ENCODE measurements at places on chromosomes 11 and 22. TPM values are rescaled to one million over a fixed set of nuclear protein-coding genes. Genes with fewer than 3 reads are reported as not detected.

The IGLL5 gene
- not detected for total RNA-seq

The NLRP14 gene
- total RNA-seq = not detected

The TOM1 gene
- 27.3 TPM for total RNA-seq

The MYH9 gene
- 2,469 TPM for total RNA-seq

The SCGB1C1 gene
- total RNA-seq = not detected

The SGSM1 gene
- total RNA-seq = not detected

The E2F8 gene
- 0.17 TPM for total RNA-seq

DNA sequence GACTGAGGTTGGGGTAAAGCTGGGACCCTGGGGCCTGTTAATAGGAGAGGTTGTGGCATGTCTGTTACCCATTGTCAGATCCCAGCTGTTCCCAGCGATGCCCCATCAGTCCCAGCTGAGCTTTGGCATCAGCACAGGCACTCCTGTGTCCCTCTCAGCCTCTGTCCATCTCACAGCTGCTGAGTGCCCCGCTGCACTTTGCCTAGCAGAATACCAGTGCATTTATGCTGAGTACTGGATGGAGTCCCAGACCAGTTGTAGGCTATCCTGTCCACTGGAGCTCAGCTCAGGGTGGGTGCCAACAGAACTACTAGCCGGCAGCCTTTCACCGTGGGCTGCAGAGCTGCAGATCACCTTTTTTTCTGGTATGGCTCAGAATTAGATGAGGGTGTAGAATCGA is 9.9 kb downstream of the FXYD6 start:
- H3K27me3 ChIP-seq = no peaks in the 10 kb centered on the region
- no peak overlapping the region for H3K4me3 ChIP-seq
- no peaks in the 10 kb centered on the region for H3K36me3 ChIP-seq
- no peaks in the 10 kb centered on the region for H3K4me1 ChIP-seq
- H3K27ac ChIP-seq = no peak overlapping the region
- DNase-seq = no peak

DNA sequence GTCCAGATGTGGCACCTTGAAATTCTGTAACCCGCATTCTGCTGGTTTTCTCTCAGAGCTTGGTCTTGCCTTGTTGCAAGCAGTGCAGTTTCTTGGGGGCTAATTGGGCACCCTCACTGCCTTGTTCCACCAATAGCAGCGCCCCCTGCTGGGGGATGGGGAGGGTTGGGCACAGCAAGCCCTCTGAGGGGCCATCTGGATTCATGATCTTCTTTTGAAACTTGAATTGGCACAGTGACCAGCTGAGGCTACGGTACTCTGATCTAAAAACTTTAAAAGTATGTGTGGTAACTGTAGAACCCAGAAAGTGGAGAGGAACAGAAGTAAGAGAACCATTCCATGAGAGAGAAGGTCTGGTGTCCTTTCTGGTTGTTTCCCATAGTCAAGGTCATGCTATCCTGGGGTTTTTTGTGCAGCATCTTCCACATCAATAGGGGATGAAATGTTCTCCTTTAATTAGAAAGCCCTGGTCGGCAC is 64.2 kb downstream of the MED15 start:
- no peak overlapping the region for H3K4me3 ChIP-seq
- no peaks in the 10 kb centered on the region for H3K27me3 ChIP-seq
- DNase-seq = no peak
- peaks cover 42% of the 10 kb centered on the region for H3K4me1 ChIP-seq

DNA sequence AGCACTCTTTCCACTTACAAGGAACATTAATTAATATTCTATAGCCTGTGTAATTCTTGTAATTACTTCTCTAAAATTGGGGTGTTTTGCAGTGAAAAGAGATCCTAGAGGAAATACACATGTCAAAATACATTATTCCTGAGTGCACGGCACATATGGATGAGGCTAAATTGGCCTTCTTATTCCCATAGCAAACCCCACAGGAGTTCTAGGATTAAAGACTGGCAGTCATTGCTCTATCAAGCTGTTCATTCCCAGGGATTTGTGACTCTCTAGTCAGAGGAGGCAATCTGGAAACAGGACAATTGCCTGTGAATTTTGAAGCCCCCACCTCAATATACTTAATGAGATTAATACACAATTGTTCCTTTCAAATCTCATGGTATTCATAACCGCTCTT is 145.9 kb upstream of the OPCML start:
- no peak overlapping the region for H3K27ac ChIP-seq
- no peaks in the 10 kb centered on the region for H3K27me3 ChIP-seq
- no peak overlapping the region for H3K4me3 ChIP-seq
- no peak for DNase-seq

DNA sequence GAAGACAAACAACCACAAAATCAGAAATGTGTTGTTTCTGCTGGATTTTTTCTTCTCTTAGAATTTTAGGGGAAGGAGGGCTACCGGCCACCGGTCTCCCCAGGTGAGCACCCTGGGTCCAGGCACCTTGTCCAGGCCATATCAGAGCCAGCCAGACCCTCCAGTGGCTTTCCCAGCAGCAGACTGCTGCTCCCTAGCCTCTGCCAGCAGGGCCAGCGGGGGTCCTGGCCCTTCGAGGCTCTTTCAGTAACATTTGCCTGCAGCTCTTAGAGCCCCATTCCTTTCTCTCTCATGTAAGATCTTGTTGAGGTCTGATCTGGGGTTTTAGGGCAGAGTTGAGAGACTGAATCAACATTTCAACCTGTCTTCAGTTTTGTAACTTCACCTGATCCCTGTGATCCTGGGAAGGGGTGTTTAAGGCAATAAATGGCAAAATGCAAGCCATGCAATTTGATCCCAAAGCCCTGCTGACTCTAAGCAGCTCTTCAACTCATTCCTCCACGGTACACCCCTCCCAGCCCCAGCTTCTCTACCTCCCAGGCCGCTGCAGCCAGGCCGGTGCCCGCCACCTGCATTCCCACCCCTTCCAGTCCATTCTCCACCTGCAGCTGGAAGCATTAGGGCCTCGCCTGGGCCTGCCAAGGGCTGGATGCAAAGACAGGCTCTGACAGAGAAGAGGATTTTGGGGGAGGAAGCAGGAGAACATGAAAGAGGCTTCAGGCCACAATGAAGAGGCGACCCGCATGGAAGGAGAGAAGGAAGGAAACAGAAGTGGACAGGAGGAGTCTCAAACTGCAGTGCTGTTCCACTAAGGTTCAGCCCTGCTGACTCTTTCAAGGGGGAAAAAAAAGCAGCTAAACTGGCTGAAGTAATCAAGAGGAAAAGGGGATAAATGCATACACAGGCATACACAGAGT is 113.0 kb upstream of the FGF3 start:
- peaks cover 9% of the 10 kb centered on the region for H3K27me3 ChIP-seq
- DNase-seq = no peak
- no peaks in the 10 kb centered on the region for H3K4me1 ChIP-seq
- no peaks in the 10 kb centered on the region for H3K36me3 ChIP-seq

DNA sequence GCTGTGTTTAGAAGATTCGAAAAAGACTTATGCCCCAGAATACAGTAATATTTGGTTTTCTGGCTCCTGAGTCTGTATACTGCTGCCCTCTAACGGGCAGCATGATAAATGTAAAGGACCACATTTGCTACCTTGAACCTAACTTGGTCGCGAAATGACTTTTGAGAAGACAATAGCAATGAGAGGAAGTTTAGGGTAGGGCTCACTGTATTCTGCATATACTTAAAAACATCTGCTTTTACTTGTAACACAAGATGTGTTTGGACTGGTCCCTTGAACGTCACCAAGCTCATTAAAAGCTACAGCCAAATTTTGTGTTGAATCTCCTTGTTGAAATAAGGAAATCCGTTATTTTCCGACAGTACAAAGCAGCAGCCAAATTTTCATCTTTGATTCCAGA is 309.1 kb downstream of the SWAP70 start:
- H3K4me1 ChIP-seq = peaks cover 6% of the 10 kb centered on the region
- no peak overlapping the region for H3K4me3 ChIP-seq
- H3K27ac ChIP-seq = no peak overlapping the region
- no peaks in the 10 kb centered on the region for H3K27me3 ChIP-seq
- H3K36me3 ChIP-seq = peaks cover 2% of the 10 kb centered on the region

DNA sequence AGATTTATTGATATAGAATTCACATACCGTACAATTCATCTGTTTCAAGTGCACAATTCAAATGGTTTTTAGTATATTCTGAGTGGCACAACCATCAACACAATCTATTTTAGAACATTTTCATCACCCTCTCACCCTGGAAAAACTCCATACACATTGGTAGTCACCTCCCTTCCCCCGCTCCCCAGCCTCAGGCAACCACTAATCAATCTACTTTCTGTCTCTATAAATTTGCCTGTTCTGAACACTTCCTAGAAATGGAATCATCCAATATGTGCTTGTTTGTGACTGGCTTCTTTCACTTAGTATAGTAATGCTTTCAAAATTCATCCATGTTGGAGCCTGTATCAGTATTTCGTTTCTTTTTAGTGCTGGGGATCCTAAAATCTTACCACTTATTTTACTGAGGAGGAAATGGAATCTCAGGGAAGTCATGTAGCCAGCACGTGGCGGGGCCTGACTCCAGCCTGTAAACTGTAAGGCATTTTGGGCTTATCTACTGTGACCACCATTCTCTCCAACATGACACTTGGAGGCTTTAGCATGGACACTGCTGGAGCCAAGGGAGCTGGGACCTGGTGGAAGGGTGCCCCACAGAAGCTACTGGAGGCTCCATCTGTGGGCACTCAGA is 905 bp upstream of the UCP3 start:
- no peak for DNase-seq
- H3K36me3 ChIP-seq = no peaks in the 10 kb centered on the region
- H3K4me1 ChIP-seq = no peaks in the 10 kb centered on the region
- no peak overlapping the region for H3K27ac ChIP-seq
- no peak overlapping the region for H3K4me3 ChIP-seq

DNA sequence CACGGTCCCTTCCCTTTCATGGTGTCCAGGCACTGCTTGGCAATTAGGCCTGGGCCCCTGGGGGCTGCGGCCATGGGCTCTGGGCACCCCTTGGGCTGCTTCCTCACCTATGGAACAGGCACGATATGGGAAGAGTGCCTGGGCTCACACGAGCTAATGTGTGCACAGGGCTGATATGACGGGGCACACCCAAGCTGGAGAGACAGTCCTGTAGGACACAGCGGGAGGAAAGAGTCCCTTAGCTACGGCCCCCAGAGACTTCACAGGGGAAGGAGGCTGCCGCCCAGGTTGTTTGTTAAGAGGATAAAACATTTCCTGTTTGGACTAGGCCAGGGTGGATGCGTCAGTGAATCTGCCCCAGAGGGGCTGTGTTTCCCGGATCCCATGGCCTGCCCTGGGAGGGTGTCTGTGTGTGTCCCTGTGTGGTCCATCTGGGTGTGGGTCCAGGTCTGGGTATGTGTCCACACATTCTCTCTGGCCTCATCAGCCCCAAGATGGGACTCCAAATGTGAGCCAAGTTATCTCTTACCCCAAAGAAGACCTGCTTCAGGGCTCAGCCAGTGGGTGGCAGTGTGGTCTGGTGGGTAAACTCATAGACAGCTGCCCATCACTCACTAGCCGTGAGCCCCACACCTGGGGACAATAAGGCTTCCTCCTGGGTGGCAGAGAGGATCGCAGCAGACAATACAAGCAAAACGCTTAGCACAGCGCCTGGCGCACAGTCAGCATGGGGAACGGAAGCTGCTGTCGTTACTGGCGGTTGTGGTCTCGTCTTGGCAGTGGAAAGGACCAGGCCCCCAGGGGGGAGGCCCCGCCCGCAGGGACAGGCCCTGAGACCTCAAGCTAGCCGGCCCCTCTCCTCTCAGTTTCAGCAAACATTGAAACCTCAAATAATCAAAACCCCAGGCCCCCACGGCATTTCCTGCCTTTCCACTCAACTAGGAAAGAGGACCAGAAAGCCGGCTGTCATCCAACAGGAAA is 3.2 kb upstream of the EMID1 start:
- DNase-seq = peak; percentile 46
- H3K27me3 ChIP-seq = peaks cover 5% of the 10 kb centered on the region
- no peak overlapping the region for H3K4me3 ChIP-seq
- H3K4me1 ChIP-seq = peaks cover 12% of the 10 kb centered on the region

DNA sequence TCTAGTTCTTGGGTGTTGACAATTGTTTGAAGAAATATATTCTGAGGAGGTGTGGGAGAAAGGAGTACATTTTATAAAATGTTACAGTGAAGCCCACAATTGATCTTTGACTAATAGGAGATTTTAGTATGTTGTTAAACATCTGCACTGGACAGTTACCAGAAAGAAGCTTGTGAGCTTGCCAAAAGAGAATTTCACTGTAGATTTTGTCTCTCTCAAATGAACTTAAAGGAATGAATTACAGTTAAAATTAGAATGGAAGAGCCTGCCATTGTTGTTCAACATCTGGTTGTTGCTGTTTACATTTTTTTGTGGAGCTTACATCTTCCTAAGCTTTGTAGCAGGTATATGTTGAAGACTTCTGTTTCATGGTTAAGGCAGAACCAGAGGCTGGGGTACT is 620.5 kb upstream of the CCDC179 start:
- no peak overlapping the region for H3K4me3 ChIP-seq
- no peaks in the 10 kb centered on the region for H3K4me1 ChIP-seq
- no peaks in the 10 kb centered on the region for H3K27me3 ChIP-seq
- no peak for DNase-seq

- H3K27ac ChIP-seq = no peak overlapping the region
- no peaks in the 10 kb centered on the region for H3K36me3 ChIP-seq
- no peaks in the 10 kb centered on the region for H3K4me1 ChIP-seq
- no peak overlapping the region for H3K4me3 ChIP-seq
Observed at GRCh38 chr11:14110629-14111028, 148.1 kb downstream of the SPON1 start.

DNA sequence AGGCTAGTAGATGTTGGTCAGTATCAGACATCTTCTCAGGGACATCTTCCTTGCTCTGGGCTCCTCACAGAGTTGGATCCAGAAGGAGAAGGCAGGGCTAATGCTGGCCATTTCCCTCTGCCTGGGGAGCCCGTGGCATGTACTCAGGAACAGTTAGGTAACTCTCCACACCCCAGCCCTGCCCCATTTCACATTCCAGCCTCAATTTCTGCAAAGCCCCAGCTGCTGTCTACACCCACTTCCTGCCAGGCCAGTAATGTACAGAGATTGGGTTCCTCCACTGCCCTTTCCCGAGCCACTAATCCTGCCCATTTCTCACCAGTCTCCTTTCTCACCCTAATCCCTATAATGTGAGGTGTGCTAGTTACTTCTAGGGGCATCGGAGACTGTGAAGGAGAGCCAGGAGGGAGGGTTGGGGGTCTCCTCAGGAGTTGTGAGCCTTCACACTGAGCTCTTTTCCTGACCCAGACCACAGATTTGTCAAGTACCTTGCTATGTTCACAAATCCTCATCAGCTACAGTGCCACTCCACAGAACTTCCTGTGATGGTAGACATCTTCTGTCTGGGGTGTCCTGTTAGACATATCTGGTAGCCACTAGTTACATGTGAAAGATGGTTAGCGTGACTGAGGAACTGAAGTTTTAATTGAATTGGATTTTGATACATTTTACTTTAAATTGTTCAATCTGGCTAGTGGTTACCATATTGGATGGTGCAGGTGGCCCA is 1.3 kb upstream of the SEC14L3 start:
- no peak overlapping the region for H3K4me3 ChIP-seq
- no peak for DNase-seq
- peaks cover 30% of the 10 kb centered on the region for H3K27me3 ChIP-seq
- H3K27ac ChIP-seq = no peak overlapping the region
- no peaks in the 10 kb centered on the region for H3K36me3 ChIP-seq
